Thoracic aorta (tissue), 2 donors: ENCODE measurements at places on chromosomes 7 and 10. TPM values are rescaled to one million over a fixed set of nuclear protein-coding genes. Genes with fewer than 3 reads are reported as not detected.

Gene ITGB8
- 9.5 TPM for total RNA-seq

Gene LRRC18
- total RNA-seq, result not detected

Gene FRMD4A
- total RNA-seq, result 55.9 TPM

Gene TAS2R39
- total RNA-seq, result not detected

Gene CD36
- 94.8 TPM for total RNA-seq

Gene ZNF804B
- total RNA-seq, result not detected

Gene IFIT1B
- total RNA-seq, result not detected

Gene SLC26A5
- total RNA-seq, result not detected

Gene LIPF
- total RNA-seq, result not detected

Gene RBM48
- total RNA-seq, result 9.5 TPM

Gene TEX36
- not detected for total RNA-seq

Gene TRPV6
- not detected for total RNA-seq

Gene CABCOCO1
- 1.1 TPM for total RNA-seq
